ENCODE measurements at places on chromosomes 11 and 22. TPM values are rescaled to one million over a fixed set of nuclear protein-coding genes. Genes with fewer than 3 reads are reported as not detected.

The SULT4A1 gene
- total RNA-seq, result not detected

The UBXN1 gene
- 81.8 TPM for total RNA-seq

GRCh38 chr22:44460287-44460686 lies 37.7 kb downstream of the RTL6 start:
- no peak for DNase-seq

The APBB1 gene
- 19.4 TPM for total RNA-seq

- DNase-seq, result peak; percentile 97
Measured at GRCh38 chr22:30212363-30212995, 34.1 kb downstream of the LIF start.

GRCh38 chr11:2217211-2218030 lies 45.8 kb upstream of the TH start:
- no peak for DNase-seq

All from Caki2 (cell line).